ENCODE measurements at places on chromosomes 6 and 20.

DNA sequence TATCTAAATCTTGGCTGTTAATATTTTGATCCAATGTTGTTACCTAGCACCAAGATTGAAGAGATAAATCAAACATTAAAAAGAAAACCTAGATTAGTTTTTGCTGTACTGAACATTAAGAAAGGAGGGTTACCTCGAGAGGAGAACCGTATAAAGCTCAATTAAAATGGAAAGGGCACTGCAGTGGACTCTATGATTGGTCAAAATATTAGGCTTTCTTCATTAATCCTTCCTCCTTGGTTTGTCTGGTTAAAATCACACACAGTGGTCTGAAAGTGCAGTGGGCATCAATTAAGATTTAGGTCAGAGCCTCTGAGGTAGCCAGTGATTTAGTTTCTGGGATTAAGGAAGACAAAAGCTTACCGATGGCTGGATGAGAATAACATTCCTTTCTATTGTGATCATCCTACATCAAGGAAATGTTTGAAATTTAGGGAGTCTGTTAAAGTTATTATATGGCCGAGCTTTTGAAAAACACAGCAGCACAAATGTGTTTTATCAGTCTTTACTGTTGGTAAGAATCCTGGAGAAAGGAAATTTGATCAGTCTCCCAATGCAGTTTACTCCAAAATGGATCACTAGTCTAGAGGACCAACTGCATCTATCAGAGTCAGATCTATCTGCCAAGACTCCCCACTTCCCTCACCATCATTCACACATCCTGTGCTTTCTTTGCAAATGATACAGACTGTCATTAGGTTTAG, 134.6 kb upstream of the NEDD9 start:
- no peak for ATAC-seq

DNA sequence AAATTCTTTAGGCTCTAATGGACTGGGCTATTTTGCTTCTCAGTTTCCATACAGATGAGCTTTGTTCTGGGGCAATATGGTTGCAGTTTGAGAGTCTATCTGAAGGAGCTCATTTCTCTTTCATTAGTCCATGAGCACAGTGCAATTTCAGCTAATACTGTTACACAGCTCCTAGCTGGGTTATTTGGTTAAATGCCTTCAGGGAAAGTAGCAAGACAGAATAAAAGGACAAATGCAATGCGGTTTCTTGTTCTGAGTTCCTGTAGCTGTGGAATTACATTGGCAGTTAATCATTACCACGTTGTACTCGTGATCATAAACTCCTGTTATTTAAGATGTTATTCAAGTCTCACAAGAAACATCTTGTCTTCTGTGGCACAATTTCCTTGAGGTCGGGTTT, 127.7 kb downstream of the BFSP1 start:
- ATAC-seq, result no peak

- ATAC-seq, result no peak
Observed at GRCh38 chr20:4835244-4836177, 113.8 kb downstream of the PRND start.

DNA sequence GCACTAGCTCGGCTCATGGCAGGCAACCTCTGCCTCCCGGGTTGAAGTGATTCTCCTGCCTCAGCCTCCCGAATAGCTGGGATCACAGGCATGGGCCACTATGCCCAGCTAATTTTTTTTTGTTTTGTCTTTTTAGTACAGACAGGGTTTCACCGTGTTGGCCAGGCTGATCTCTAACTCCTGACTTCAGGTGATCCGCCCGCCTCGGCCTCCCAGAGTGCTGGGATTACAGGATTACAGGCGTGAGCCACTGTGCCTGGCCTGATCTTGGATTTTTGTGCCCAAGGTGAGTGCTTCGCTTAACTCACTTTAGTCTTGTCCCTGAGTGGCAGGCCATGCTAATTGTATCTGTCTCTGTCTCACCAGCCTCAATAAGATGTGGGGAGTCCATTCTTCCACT, 78.6 kb downstream of the KCNB1 start:
- ATAC-seq, result no peak

GRCh38 chr20:63695424-63696305, 787 bp upstream of the TNFRSF6B start:
- ATAC-seq, result no peak

GRCh38 chr20:47682028-47682783, 103.1 kb downstream of the SULF2 start:
- no peak for ATAC-seq

DNA sequence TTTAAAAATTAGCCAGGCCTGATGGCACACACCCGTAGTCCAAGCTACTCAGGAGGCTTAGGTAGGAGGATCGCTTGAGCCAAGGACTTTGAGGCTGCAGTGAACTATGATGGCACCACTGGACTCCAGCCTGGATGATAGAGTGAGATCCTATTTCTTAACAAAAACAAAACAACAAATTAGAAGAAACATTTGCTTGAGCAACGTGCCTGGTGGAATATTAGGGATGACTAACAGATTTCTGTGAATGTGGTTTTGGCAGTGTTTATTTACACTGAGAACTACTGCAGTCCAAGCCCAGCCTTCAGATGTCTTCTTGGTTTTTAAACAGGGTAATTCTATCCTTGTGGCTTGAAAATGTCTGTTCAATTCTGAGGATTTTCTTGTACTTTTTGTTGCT, 9.2 kb downstream of the PPP1R3G start:
- ATAC-seq, result no peak

DNA sequence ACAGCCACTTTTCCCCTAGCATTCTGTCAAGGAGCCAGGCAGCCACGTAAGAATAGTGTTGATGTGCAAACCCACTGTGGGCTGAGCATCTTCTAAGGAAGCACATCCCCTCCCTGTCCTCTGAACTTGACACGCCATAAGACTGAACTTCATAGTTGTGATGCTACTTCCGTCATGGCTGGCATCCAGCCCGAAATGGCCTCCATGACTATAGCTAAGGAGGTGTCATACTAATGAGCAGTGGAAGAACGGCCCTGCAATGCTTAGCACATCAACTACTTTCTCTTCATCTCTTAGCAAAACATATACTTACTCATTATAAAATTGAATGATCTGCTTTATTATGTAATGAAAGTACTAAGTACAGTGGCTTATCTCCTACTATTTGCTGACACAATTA, 110.2 kb downstream of the GJA10 start:
- ATAC-seq, result no peak

GRCh38 chr6:74657011-74657410, 548.8 kb downstream of the COL12A1 start:
- ATAC-seq, result no peak

GRCh38 chr6:147131532-147132128, 72.6 kb upstream of the STXBP5 start:
- ATAC-seq, result no peak

- no peak for ATAC-seq
Observed at GRCh38 chr6:7821426-7821825, 89.2 kb downstream of the TXNDC5 start.

- ATAC-seq, result no peak
Observed at GRCh38 chr6:36731622-36732310, 34.1 kb downstream of the RAB44 start.

DNA sequence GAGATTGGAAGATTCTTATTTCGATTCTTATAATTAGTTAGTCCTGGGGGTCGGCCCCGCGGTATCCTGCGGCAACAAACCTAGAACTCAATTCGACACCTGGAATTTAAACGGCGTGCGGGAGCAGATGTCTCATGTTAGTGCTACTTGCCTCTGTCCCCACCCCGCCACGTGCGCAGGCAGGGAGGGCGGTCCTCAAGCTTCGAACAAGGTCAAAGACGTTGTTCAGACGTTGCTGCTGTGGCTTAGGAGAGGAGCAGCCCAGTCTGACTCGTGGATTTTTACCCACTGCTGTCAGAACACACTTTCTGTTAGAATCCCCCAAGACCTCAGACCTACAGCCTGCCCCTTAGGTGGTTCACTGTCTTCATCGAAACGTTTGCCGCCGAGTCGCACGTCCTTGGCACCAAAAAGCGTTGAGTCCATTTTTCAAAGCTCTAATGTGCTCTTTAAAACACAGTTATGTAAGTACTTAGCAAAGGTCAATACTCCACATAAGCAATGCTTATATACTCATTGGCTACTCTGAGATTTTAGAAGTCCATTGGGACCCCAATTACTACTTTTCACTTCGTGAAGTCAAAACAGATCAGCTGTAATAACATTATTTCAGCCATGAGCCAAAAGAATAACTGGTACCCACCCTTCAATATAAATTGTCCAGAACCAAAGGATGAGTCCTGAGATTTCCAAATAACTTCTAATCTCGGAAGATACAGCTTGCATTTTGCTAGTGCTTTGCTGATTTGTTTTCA, 2.7 kb upstream of the C6orf62 start:
- peak; percentile 71 for ATAC-seq

DNA sequence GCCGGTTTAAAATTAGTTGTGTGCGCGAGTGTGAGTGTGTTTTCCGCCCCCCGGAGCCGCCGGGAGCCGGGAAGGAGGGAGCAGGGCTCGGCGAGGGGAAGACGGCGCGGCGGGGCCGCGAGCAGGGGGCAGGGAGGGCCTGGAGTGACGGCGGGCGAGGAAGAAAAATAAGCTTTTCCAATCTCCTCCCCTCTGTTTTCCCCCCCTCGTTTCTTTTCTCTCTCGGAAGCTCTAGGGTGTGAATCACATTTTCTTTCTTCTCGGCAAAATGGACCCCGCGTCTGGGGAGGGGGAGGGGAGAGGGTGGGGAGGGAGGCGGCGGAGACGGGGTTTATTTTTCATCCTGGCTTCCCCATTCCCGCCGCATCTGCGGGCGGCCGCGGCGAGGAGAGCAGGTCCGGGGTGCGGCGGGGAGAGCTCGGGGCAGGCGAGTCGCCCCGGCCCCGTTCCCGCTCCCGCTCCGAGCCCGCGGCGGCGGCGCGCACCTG, 881 bp downstream of the BICRAL start:
- ATAC-seq, result peak; percentile 66

- ATAC-seq, result peak; percentile 45
Observed at GRCh38 chr6:142907544-142907943, 37.4 kb downstream of the HIVEP2 start.

DNA sequence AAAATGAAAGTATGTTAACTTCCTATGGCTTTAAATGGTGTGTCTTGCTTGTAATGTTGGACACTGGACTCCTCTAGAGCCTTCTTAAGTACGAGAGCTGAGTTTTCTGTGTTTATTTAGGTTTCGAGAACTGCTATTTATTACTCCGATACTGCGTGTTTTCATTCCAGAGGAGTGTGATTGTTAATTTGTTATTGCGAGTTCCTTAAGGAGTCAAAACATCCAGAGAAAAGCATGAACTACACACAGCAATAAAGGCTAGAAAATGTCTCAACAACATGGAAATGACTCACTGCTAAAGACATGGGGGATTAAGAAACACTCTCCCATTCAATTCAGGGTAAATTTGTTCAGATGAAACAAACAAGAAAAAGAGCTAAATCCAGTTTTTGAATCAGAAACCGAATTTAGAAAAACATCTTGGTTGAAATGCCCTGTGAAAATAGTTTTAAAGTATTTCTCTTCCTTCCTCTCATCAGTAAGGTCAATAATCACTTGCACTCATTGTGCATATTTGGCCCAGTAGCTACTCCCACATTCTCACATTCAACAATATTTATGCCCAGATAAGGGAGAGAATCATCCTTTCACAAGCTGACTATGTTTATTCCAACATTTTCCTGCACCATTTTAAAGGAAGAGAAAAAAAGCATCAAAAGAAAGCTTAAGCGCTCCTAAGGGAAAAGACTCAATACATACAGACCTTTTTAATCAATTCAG, 36.0 kb downstream of the ATXN1 start:
- ATAC-seq, result no peak

- no peak for ATAC-seq
Observed at GRCh38 chr20:63089051-63089907, 82.5 kb upstream of the BHLHE23 start.

- no peak for ATAC-seq
Observed at GRCh38 chr6:138272533-138273315, 54.4 kb upstream of the PBOV1 start.

DNA sequence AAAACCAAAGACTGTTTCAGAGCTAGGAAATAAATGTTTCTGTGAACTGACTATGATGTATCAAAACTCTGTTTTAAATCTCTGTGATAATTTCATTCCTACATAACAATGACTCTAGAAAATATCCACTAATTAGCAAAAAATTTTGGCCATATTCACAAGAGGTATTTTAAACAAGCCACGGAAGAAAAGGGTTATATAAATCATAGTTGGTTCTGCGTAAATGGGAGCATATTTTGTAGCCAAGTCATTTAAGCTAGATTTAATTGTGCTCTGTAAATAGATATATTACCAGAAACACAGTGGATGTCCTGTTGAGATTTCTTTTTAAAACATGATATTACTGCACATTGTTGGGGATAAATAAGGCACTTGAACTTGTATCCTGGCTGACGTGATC, 416.5 kb upstream of the PLCB4 start:
- no peak for ATAC-seq

All from activated T-helper 17 cell treated with anti-CD3 and anti-CD28 coated beads, Interleukin-2, amount 50 U/mL, for 72 hours (primary cell).